CD4-positive, alpha-beta T cell treated with Interleukin-21 for 1 hour (primary cell): ENCODE measurements at places on chromosomes 2 and 18.
A peak's percentile ranks its signal among the peaks of the same experiment; 100 is the strongest.

- DNase-seq: no peak
Observed at GRCh38 chr2:239506101-239506857, 105.5 kb upstream of the HDAC4 start.

DNA sequence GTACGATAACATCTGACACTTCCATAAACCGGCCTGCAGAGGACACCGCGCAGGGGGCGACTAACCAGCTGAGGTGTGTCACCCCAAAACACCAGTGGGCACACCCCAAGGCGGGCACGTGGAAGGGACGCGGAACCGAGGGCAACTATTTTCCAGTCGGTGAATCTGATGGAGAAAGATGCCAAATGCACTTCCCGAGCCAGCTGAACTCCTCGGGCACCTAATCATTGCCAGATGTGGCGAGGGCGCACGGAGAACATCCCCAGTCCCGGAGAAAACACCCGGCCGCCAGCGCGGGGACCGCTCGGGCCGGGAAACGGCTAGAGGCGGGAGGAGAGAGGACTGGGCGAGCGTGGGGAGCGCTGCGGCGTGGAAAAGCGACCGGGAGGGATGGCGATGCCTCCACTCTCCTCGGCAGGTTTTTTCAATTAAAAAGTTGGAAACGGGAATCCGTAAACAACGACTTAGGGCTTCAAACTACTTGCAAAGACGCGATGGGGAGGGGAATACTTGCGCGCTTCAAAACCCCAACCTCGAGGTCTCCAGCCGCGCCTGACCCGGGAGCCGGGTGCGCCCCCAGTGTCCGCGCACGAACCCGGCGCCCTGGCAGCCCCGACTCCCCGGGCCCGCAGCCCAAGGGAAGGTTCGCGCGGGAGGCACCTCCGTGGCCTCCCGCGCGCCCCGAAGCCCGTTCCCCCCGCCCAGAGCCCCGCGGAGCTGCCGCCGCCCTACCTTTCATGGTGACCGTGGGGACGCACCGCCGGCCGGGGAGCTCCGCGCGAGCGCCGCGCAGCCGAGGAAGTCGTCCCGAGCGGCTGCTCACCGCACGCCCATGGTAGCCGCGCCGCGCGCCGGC, 497 bp downstream of the COLEC12 start:
- DNase-seq: no peak

GRCh38 chr2:55010149-55010591, 40.1 kb downstream of the RTN4 start:
- peak; percentile 67 for DNase-seq

DNA sequence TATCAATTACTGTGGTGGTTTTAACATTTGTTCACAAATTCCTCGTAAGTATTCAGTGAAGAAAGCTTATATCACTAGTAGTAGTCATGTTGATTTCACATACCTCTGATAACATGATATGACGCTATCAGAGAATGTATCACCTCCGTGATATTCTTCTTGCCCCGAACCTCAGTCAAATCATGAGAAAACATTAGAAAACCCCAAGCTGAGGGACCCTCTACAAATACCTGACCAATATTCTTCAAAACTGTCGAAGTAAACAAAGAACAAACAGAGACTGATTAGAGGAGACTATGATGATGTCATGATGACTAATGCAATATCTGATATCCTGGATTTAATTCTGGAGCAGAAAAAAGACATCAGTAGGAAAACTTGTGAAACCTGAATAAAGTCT, 85.6 kb upstream of the SPOPL start:
- DNase-seq: no peak

- no peak for DNase-seq
Observed at GRCh38 chr2:17599617-17600016, 59.1 kb downstream of the VSNL1 start.

DNA sequence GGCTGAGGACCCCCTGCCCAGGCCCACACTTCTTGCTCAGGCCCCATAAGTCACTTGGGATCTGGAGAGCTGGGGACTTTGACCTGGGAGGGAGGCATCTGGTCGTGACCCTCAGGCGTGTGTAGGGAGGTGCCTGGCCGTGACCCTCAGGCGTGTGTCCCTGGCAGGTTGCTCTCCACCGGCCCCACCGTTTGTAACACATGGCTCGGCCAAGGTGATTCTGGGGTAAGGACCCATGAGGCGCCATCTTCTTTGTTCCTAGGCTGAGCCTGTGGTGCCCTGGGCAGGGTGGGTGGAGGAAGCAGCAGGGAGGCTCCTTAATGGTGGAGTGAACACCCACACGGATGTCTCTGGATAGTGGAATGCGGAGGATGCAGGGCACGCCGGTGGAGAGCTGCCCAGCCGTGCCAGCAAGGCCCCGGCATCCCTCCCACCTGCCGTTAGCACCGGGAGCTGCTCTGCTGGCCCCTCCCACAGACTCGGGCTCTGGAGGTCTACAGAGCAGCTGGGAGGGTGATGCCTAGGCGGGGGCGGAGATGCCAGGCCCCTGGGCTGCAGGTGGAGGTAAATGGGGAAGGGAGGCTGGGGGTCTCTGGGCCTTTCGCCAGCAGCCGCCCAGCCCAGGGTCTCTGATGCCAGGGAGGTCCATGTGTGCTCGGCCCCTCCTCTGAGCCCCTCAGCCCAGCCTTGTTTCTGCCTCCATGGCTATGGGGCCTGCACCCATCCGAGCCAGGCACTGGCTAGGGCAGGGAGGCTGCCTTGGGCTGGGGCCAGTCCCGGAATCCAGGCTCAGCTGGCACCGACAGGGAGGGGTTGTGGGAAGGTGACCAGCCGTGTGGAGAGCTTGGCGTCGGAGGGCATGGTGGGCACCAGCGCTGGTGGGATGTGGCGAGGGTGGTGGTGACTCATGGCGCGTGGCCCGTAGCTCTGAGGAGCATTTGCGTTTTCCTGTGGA, 1.1 kb upstream of the GAL3ST2 start:
- no peak for DNase-seq

GRCh38 chr2:100283724-100284501, 38.4 kb downstream of the LONRF2 start:
- no peak for DNase-seq

DNA sequence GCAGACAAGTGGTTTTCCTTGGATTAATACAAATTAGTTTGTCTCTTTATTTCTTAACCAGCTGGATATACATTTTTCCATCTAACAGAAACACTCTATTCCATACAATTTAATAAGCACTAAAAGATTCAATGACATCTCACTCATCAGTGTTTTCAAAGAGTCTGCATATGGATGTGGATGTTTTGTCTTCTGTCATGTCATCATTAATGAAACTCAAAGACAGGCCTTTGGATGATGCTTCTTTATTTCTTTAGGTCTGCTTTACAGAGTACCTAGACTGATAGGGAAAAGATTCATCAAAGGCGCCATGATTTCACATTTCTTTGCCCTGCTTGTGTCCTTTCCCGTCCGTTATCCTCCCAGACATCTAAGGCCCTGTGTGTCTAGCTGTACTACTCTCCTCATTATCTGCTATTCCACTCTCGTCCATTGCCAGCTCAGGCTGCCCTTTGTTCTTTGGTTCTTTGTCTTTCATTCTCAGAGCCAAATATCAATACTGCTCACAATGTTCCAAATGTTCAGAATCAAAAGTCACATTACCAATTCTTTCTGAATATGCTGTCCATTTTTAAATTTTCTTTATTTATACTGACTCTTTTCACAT, 232.3 kb upstream of the CHAC2 start:
- DNase-seq: no peak

DNA sequence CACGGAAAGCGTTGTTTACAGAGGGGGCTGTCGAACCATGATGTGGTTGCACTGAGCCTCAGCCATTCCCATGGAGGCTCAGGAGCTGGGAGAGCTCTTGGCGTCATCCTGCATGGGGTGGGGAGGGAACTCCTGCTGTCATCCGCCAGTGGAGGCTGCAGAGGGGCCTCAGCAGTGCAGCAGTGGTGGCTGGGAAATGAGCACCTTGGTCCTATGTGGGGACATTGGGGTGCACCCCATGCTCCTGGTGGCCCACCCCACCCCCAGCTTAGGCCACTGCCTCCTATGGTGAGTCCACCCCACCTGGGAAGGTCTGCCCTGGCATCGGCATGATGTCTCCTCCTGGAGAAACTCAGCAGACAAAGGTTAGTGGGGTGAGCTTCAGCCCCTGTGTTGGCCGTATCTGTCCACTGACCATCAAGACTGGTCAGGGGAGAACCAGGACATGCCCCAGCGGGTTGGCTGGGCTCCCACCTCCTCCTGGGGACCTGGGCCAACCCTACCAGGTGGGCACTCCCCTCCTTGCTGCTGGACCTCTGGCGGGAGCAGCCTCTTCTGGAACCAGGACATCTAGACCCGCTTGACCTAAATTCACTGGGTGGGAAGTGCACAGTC, 67.8 kb upstream of the HDAC4 start:
- no peak for DNase-seq

DNA sequence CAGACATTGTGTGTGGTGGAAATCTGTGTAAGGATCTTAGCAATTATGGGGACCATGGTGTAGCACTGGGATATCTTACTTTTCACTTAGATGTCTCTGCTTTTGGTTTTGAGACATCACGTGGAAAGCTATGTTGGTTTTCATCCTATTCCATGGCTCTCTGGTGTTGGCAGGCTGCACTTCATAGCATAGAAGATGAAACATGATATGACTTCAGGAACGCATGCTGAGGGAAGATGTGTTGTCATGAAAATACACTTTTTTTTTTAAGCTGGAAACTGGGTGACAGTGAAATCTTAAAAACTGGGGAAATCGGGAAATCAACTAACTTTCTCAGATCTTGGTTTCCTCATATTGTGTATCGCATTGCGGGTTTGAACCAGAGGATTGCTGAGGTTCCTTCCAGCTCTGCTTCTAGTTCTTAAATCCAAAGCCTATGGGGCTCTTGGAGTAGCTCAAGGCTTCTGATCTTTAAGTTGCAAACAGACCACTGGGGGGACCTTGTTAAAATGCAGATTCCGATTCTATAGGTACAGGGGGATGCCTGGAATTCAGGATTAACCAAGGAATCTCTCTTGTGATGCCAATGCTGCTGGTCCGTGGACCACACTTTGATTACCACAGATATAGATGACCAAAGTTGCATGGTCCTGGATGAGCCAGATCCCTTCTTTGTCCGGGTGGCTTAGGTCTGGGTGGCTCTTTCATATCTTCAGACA, 160.7 kb downstream of the SH3RF3 start:
- no peak for DNase-seq

DNA sequence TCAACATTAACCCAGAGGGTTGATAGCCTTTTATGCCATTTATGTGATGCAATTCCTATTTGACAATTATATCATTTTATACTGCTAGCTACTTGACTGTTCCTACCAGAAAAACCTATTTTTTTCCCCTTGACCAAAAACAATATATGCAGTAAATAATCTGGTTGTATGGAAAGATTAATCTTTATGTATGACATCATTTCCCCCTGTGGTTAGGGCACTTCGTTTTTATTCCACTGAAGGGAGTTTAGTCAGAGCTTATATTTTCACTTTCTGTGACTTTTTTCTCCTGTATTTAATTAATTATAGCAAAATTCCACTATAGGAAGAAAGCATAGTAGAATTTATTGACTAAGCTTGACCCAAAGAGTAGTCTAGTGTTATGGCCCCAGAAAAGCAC, 107.6 kb downstream of the HAUS1 start:
- DNase-seq: peak; percentile 43

DNA sequence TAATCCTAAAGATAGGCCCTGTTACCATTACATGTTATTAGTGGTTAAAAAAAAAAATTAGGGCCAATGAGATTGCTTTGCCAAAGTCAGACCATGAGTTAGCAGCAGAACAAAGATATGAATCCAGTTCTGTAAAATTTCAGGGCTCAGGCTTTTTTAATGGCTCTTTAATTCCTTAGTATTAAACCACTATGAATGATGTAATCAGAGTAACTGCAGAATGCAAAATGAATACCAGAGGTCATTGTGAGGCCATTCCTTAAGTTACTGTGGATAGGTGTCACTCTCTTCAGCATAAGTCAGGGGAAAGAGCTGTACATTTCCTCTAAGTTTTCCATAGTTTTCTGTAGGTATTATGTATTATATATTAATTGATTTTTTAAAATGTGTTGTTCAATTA, 42.2 kb upstream of the TBR1 start:
- no peak for DNase-seq

GRCh38 chr2:240249423-240250149, 109.1 kb upstream of the OTOS start:
- DNase-seq: no peak

DNA sequence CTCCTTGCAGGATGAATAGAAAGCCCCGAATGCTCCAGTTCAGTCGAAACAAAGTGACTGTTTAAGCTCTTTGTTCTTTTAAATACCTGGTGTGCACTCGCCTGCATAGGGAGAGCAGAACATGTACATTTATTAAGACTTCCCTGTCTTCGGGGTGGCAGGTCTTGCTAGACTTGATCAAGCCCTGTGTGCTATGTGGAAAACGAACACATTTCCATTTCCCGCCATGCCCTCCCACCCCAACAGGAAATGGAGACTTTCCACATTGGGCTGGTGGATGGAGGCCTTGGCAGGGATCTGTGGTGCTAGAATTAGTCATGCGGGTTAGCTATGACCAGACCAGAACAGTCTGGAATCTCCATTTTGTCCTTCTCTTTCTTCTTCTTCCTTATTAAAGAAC, 321.0 kb upstream of the THSD7B start:
- no peak for DNase-seq
